GM23248 (cell line): ENCODE measurements at places on chromosomes 1 and 21. TPM values are rescaled to one million over a fixed set of nuclear protein-coding genes. Genes with fewer than 3 reads are reported as not detected.

Gene AMY1B
- not detected in 2 replicates for total RNA-seq

Gene CRABP2
- 23.3 and 38.8 TPM in 2 replicates for total RNA-seq

Gene LCA5L
- 1.1 TPM in 2 replicates for total RNA-seq

Gene COL16A1
- 234 and 247 TPM in 2 replicates for total RNA-seq

Gene SLFNL1
- total RNA-seq = 0.11 TPM in 1 of 2 replicates, not detected in the other

Gene NUAK2
- 3.0 and 4.4 TPM in 2 replicates for total RNA-seq

Gene FABP3
- total RNA-seq = 0.51 and 2.1 TPM in 2 replicates

Gene LCE2C
- 3.2 TPM in 1 of 2 replicates, not detected in the other for total RNA-seq

Gene LAMC2
- 1.9 and 2.4 TPM in 2 replicates for total RNA-seq
